Eye (tissue), 1 donor: ENCODE measurements at places on chromosomes 3 and 15.

- DNase-seq = no peak
These were observed 9.2 kb downstream of the SNAP23 start for GRCh38 chr15:42504631-42505030.

DNA sequence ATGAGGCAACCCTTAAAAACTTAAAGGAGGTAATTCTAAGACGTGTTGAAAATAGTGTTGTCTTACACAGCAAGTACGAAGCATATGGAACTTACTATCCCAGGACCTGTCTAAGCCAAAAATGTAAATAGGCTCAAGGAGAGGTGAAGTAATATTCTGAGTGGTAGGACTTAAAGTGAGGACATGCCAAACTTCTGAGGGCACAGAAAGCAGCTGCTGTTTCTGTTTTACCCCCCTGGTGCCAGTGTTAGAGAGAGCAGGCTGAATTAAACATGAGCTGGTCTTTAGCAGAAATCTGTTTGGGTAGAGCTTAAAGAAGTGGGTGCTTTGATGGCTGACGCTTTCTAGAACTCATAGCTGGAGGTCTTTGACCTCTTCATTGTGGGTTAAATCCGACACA, 149.7 kb upstream of the NPHP3 start:
- DNase-seq = no peak

DNA sequence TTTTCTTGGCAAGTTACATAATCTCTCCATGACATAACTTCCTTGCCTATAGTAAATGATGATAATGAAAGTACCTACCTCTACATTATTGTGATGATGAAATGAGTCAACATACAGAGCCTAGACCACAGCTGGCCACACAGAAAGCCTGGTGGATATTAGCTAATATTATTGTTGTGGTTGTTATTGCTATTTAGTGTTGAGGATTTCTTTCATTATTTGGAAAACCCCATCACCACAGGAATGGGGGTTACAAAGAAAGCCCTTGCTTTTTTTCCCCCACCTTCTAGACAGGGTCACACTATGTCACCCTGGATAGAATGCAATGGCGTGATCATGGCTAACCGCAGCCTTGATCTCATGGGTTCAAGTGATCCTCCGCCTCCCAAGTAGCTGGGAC, 125.0 kb downstream of the PDZRN3 start:
- no peak for DNase-seq

GRCh38 chr3:11014253-11014652, 21.7 kb downstream of the SLC6A1 start:
- no peak for DNase-seq

DNA sequence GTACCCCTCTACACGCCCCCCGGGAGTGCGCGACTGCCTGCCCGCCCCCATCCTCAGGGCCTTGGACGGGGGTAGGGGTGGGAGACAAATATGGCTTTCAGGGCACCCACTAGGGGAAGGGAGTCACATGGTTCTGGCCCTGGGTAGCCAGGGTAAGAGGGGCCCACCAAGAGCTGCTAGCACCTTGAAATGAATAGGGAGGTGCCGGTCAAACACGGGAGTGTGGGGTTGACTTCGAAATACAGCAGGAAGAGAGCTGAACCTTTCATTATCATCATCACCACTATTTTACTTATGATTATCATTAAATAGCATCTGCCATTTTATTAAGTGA, 489.1 kb downstream of the MAGI1 start:
- no peak for DNase-seq
